ENCODE measurements at places on chromosomes 12 and 14.

GRCh38 chr14:27091973-27092372, 494.1 kb upstream of the NOVA1 start:
- no peak for DNase-seq

GRCh38 chr12:53295891-53296219, 513 bp downstream of the PFDN5 start:
- no peak for DNase-seq

GRCh38 chr14:68527329-68527851, 265.5 kb downstream of the ZFP36L1 start:
- DNase-seq, result no peak

GRCh38 chr12:54734196-54734950, 86.2 kb upstream of the DCD start:
- no peak for DNase-seq

DNA sequence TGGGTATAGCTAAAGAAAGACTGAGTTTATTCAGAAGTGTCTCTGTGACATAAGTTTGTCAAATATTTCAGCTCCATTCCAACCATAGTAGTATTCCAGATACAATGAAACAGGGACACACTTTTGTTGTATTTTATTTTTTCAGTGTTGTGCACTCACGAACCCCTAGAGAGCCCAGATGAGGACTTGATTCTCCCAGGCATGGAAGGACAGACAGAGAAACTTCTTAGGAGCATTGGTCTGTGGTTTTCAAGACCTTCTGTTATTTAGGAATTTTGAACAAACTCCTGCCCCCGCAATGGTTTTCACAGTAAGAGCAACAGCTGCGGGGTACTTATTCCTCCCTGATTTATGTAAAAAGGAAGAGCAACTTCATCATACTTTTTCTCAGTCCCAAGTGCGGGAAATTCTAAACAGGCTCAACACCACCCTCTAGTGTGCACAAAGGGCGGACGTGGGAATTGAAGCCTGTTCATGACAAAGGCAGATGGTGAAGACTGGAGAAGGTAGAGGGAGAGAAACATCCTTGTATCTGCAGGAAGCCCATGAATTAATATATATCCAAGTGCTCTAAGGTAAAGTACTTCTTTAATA, 147.6 kb downstream of the PAH start:
- DNase-seq, result no peak

- DNase-seq, result no peak
These were observed 9.7 kb upstream of the PTGER2 start for GRCh38 chr14:52304248-52304904.

GRCh38 chr12:33650832-33651231, 211.2 kb upstream of the SYT10 start:
- no peak for DNase-seq

GRCh38 chr12:19749906-19750574, 310.7 kb downstream of the AEBP2 start:
- DNase-seq, result no peak

DNA sequence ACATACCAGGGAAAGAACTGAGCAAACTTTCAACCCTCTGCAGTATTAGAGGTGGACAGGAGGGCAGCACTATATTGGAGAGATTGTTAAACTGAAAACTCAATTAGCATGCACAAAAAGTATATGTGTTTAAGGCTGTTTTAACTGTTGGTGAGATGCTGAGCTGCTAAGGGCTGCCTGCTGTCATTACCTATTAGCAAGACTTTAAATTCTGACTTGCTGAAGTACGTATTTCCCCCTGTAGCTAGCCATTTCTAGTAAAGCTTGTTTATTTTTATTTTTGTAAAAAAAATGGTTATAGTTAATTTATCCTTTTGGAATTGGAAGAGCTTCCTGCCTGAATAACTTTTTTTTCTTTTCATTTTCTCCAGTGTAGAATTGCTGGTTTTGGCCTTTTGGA, 92.2 kb downstream of the CACNA1C start:
- no peak for DNase-seq

GRCh38 chr12:53208877-53209463, 1.9 kb upstream of the ITGB7 start:
- DNase-seq, result no peak

DNA sequence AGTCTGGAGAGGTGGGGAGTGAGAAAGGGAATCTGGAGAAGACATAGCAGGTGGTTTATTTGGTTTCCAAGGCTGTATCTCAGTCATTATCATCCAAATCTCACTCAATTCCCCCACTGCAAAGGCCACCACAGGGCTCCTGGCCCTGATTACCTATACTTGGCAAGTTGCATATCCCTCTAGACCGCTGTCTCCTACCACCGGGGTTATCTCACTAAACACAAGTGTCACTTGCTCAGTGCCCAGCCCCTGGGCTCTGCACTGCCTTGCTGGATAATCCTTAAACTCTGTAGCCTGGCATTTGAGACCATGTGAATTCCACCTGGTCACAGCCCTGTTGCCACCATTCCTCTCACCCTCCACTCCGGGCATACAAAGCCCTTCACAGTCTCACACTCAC, 119.0 kb downstream of the RTN1 start:
- DNase-seq, result no peak

GRCh38 chr14:46989566-46989965, 338.0 kb upstream of the RPL10L start:
- no peak for DNase-seq
